Pancreas (tissue), 10 donors: ENCODE measurements at places on chromosomes 2 and 18. TPM values are rescaled to one million over a fixed set of nuclear protein-coding genes. Genes with fewer than 3 reads are reported as not detected.

- DNase-seq: no peak
- no peak overlapping the region for H3K27ac ChIP-seq
- no peak overlapping the region for H3K4me3 ChIP-seq
- no peaks in the 10 kb centered on the region for H3K36me3 ChIP-seq
- H3K4me1 ChIP-seq: no peaks in the 10 kb centered on the region
- H3K27me3 ChIP-seq: no peaks in the 10 kb centered on the region
Measured at GRCh38 chr2:158038901-158039300, 62.8 kb upstream of the UPP2 start.

GRCh38 chr2:17951563-17951962 lies 73.1 kb downstream of the KCNS3 start:
- no peak overlapping the region for H3K27ac ChIP-seq
- no peak for DNase-seq
- H3K27me3 ChIP-seq: no peaks in the 10 kb centered on the region

- DNase-seq: no peak
- no peak overlapping the region for H3K27ac ChIP-seq
- H3K4me3 ChIP-seq: no peak overlapping the region
Measured at GRCh38 chr2:42092084-42092996, 44.5 kb downstream of the PKDCC start.

DNA sequence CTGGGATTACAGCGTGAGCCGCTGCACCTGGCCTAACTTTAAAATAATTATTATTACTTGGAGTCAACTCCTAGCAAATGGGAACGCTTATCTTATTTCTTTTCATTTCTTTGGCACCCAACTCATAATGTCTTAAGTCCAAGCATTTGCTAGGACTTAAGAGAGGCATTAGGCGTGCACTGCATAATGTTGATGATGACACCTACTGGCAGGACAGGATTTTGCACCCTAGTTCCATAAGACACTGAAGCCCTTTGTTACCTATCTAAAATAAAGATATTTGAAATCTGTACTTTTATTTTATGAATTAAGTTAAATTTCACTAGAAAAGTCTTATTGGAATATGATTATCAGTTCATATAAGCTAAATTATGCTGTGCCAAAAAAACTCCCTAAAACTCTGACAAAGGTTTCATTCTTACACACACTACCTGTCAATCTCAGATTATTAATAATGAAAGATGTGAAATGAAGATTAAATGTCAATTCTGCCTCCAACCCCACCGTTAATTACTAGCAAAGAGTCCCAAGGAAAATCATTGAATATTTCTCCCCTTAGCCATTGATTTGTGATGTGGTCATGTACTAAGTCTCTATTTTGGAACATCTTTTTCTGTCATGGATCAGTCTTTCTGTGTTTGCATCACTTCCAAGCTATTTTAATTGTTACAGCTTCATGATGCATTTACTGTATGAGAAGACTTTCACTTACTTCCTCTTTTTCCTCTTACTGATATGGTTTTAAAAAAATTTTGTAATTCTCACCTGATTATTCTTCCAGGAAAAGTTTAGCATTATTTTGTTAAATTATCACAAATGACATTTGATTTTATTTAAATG lies 12.7 kb upstream of the CDH2 start:
- H3K27ac ChIP-seq: no peak overlapping the region
- no peak overlapping the region for H3K4me3 ChIP-seq
- H3K27me3 ChIP-seq: no peaks in the 10 kb centered on the region
- no peaks in the 10 kb centered on the region for H3K36me3 ChIP-seq
- no peaks in the 10 kb centered on the region for H3K4me1 ChIP-seq

Gene REG3A
- 56,907 TPM for total RNA-seq

- H3K36me3 ChIP-seq: no peaks in the 10 kb centered on the region
- no peaks in the 10 kb centered on the region for H3K4me1 ChIP-seq
- H3K27ac ChIP-seq: no peak overlapping the region
- no peak for DNase-seq
- no peaks in the 10 kb centered on the region for H3K27me3 ChIP-seq
Measured at GRCh38 chr18:70523035-70523791, 234.4 kb downstream of the SOCS6 start.

DNA sequence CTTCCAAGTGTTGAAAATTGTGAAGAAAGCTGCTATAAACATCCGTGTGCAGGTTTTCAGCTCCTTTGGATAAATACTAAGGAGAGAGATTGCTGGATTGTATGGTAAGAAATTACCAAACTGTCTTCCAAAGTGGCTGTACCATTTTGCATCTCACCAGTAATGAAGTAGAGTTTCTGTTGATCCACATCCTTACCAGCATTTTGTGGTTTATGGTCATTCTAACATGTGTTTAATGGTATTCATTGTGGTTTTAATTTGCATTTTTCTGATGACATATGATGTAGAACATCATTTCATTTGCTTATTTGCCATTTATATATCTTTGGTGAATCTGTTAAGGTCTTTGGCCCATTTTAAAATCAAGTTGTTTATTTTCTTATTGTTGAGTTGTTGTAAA lies 260.7 kb downstream of the SPAG16 start:
- no peaks in the 10 kb centered on the region for H3K27me3 ChIP-seq
- DNase-seq: no peak
- no peaks in the 10 kb centered on the region for H3K4me1 ChIP-seq
- H3K36me3 ChIP-seq: no peaks in the 10 kb centered on the region
- H3K27ac ChIP-seq: no peak overlapping the region

Gene RABL2A
- 12.5 TPM for total RNA-seq

- H3K36me3 ChIP-seq: no peaks in the 10 kb centered on the region
- H3K27me3 ChIP-seq: no peaks in the 10 kb centered on the region
- no peak overlapping the region for H3K4me3 ChIP-seq
- DNase-seq: no peak
- no peaks in the 10 kb centered on the region for H3K4me1 ChIP-seq
Measured at GRCh38 chr2:217688494-217688893, 314.3 kb downstream of the TNS1 start.

Gene ALPI
- not detected for total RNA-seq

DNA sequence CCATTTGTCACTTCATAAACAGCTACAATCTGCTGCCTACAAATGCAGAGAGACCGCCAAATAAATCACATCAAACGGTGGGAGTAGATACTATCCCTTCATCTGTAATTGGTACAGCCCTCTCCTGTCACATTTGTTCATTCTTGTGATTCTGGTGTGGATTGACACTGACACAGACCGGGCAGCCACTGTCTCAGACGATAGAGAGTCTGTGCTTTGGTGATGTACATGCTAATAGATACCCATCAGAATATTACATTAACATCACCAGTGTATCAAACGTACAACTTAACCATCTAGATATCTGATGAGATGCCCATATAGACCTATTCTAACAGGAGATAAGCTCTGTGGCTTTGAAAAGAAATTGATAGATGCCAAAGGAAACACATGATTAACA lies 419.7 kb upstream of the ZEB2 start:
- peaks cover 5% of the 10 kb centered on the region for H3K4me1 ChIP-seq
- no peak overlapping the region for H3K27ac ChIP-seq
- no peak overlapping the region for H3K4me3 ChIP-seq
- no peaks in the 10 kb centered on the region for H3K27me3 ChIP-seq
- H3K36me3 ChIP-seq: no peaks in the 10 kb centered on the region

- no peak overlapping the region for H3K27ac ChIP-seq
- no peaks in the 10 kb centered on the region for H3K27me3 ChIP-seq
Measured at GRCh38 chr2:52831216-52831615, 936.4 kb upstream of the CHAC2 start.

DNA sequence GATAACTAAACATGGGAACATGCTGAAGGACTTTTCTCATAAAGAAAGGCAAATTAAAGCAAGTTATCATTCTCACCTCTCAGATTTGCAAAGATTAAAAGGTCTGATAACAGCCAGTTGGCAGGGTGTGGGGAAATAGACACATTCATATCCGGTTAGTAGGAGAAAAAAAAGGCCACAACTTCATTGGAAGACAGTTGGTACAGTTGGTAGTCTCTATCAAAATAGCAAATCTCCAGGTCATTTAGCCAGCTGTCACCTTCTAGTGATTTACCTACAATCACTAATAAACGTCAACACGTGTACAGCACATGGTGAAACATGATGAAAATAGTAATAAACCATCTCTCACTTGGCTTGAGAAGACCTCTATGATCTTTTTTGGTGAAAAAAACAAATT lies 16.6 kb downstream of the INPP5D start:
- no peaks in the 10 kb centered on the region for H3K36me3 ChIP-seq
- H3K27me3 ChIP-seq: no peaks in the 10 kb centered on the region
- no peak overlapping the region for H3K4me3 ChIP-seq

Gene FOSL2
- 13.3 TPM for total RNA-seq

DNA sequence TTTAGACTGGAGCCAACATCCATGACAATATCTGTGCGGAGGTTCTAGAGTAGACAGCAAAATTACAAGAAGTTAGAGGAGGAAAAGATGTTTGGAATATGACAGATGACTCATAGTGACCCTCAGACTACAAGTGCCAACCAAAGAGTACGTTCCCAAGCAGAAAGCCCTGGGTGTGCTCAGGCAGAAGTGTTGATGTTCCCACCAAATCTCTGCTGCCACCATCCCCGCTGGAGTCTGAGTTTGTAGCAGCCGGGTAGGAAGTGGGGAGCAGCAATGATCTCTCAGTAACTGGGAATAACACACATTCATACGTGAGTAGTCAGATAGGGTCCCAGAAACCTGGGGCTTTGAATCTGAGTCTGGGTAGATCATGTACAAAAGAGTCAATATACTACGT lies 73.2 kb downstream of the XDH start:
- no peak for DNase-seq
- H3K36me3 ChIP-seq: no peaks in the 10 kb centered on the region
- no peaks in the 10 kb centered on the region for H3K4me1 ChIP-seq
- no peaks in the 10 kb centered on the region for H3K27me3 ChIP-seq

DNA sequence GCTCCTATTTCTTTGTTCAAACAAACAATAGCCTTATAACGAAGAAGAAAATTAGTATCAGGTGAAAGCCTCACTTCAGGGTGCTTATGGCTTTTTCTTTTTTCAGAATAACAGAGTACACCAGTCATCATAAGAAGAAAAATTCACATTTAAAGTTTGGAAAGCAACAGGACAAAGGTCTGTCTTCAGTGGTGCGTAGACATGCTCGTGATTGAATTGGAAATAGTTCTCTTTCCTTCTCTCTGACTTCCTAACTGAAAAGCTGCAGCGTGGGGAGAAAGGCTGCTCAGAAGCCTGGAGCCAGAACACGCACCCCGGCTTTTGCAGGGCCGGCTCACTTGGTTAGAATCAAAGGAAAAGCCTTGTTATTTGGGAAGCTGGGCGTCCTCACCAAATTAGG lies 127.6 kb upstream of the ZNF516 start:
- H3K4me3 ChIP-seq: no peak overlapping the region
- H3K4me1 ChIP-seq: peaks cover 10% of the 10 kb centered on the region
- H3K27me3 ChIP-seq: no peaks in the 10 kb centered on the region
- H3K27ac ChIP-seq: no peak overlapping the region

Gene AMER3
- 0.59 TPM for total RNA-seq

DNA sequence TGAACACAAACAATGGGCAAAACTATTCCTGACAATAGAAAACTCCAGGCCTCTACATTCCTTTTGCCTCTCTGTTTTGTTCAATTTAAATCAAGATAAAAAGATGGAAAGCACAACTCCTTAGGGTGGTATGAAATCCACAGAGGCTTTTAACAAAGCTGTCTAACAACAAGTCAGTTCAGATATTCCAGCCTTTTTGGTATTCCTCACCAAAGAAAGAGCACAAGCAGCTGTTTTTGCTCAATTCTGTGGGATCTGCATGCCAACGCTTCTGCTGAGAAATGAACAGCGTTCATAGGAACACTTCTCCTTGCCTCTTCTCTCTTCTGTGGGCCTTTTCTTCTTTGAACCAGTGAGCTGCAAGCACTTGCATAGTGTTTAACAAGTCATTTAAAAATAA lies 411.6 kb upstream of the TCF4 start:
- no peaks in the 10 kb centered on the region for H3K4me1 ChIP-seq
- no peak for DNase-seq
- no peaks in the 10 kb centered on the region for H3K27me3 ChIP-seq
